NCI-H460 (cell line): ENCODE measurements at places on chromosomes 1 and 21. TPM values are rescaled to one million over a fixed set of nuclear protein-coding genes. Genes with fewer than 3 reads are reported as not detected.

DNA sequence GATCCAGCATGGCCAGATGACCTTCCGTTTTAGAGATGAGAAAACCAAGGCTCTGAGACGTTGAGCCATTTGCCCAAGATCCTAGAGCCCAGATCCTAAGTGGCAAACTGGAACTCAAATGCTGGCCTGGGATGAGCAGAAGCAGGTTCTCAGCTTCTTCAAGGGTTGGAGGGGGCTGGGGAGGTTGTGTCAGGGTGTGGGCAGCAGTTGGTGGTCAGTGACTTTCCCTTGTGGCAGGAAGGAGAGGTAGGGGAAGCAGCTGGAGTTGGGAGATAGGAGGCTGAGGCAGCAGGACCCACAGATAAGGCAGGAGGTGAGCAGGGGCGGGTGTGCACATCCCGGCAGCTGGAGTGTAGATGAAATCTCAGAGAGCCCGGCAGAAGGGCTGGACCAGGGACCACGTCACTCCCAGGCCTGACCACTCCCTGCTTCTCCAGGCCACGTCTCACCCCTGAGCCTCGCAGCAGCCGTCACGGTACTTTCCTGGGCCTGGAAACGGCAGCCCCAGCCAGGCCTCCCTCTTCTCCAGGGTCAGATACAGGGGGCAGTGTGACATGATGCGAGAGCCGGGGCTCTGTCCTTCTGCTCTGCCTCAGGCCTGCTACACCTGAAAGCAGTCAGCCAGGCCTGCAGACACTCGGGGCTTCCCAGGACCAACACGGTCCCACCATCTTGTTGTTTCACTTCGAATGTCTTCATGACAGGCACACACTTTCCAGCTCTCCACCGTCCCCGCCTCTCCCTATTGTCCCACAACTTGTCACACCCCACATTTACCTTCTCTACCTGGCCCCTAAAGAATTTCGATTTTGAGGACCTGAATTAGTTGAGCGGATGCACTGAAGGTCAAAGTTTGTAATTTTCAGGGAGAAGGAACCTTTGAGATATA lies 11.5 kb upstream of the LAPTM5 start:
- DNase-seq = no peak

The RORC gene
- total RNA-seq = 0.10 TPM in 1 of 2 replicates, not detected in the other

- DNase-seq = peak; percentile 33
Observed at GRCh38 chr1:170967042-170967910, 31.9 kb downstream of the MROH9 start.

The SYCP1 gene
- total RNA-seq = not detected in 2 replicates

The SLC45A1 gene
- 0.92 and 1.4 TPM in 2 replicates for total RNA-seq

DNA sequence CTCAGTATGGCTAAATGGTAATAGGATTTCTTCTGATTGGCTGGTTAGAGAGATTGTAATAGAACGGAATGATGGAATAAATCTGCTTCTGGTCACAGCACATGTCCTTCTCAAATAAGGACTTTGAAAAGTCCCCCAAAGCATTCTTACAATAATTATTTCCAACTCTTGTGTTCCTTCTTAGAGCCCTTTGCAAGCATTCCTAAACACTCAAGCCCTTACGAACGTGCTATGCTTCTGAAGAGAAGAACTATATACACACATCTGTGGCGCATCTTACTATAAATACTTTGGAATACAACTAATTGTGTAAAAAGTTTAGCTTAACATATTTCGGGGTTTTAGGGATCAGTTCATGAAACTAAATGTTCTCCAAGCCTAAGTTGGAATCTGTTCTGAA lies 25.6 kb downstream of the CLIC4 start:
- DNase-seq = no peak

DNA sequence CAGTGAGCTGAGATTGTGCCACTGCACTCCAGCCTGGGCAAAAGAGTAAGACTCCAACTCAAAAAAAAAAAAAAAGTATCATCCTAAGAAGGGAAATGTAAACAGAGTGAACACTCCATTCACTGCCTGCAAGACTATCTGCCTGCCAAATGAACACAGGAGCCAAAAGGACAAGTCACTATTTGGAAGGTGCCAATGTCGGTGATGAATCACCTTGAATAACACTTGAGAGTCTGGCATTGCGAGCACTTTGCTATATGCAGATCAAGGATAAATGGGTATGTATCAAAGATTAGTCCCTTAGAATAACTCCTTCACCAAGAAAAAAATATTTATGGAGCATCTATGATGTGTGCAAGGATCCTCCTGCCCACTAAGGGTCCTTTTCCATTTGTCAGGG lies 6.6 kb downstream of the UBR4 start:
- DNase-seq = no peak

The CCNL2 gene
- total RNA-seq = 70.1 and 110 TPM in 2 replicates

DNA sequence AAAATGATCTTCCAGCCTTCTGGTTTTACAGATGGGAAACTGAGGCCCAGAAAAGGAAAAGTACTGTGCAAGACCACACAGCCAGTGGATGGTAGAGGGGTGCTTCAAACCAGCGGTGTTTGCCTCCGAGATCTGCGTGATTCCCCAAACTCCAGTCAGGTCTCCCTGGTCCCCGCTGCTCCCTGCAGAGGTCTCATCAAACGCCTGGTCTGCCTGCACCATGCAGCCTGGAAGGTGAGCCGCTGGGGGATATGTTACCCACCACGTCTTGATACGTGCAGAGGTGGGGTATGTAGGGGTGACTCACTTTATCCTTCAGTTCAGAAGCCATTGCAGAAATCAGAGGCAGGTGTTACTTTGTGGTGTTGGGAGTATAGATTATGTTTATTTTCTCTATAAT lies 56.3 kb downstream of the MYOM3 start:
- no peak for DNase-seq

DNA sequence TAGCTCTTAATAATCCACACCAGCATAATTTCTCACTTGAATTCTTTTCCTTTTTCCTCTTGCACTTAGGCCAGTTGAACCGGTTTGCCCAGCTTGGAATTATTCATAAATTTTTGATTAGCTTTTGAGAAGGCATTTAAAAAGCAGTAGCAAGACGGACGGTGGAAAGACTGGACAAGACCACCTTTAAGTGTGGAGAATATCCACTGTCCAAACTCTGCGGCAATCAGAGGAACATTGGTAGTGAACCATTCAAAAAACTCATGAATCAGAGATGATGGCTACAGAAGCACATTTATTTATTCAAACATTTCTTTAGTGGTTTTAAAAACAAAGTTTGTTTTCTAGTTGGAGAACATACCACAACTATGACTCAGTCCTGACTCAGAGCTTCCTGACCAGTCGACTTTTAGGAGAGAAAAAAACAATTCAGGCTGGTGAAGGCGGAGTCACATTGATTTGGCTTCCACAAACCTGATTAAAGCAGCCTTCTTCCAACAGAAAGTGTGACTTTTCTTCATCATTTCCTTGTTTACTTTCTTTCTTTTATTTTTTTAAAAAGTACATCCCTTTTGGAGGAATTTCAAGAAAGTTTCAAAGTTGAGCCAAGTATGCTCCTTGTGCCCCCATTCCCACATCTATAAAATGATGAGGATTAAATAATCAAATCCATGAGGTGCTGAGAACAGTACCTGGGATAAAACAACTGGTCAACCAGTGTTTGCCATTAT lies 128.8 kb downstream of the ADSS2 start:
- DNase-seq = peak; percentile 79

The ANKRD45 gene
- total RNA-seq = not detected in 2 replicates

DNA sequence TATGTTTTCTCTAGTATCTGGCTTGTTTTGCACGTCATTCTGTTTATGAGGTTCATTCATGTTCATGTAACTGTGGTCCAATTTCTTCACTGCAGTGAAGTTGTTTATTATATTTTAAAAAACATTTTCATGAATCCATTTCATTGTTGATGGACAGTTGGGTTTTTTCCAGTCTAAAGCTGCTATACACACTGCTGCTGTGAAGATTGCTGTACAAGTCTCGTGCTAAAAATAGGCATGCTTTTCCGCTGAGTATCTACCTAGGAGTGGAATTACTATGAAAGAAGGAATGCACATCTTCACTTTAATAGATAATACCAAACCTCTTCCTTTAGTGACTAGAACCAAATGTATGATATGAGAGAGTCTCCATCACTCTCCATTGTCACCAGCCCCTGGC lies 49.0 kb upstream of the ETS2 start:
- DNase-seq = no peak

The ZNF593OS gene
- not detected in 2 replicates for total RNA-seq

GRCh38 chr1:2834741-2835564 lies 33.5 kb upstream of the TTC34 start:
- DNase-seq = no peak

DNA sequence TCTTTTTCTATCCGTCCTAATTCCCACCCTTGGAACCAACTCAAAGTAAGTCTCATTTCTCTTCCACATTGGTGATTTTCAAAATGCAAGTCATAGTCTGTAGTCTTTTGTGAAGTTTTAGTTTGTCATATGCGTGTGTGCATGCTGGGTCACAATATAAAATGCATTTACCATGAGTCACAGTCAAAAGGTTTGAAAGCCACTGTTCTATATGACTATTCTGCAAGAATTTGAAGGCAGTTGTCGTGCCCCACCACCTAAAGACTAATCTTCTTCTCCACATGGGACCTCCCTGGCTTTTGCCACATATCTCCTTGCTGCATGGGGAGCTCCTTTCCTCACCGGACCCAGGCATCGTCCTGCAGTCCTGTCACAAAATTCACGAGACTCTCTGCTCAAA lies 1.6 kb downstream of the STPG1 start:
- DNase-seq = no peak

DNA sequence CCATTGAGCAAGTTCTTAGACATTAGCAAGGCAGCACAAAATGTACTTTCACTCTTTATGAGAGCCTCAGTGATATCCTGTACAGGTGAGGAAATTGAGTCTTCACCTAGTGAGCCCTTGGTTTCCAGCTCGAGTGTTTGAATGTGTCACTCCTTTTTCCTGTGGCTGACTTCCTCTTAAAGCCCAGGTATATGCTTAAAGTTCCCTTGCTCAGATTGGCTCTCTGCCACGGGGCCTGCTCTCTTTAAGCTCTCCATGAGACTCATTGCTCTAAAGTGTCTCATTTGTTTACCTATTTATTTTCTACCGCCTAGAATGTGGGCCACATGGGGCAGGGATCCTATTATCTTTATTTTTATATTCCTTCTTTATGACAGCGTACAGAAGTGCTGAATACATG lies 324.9 kb downstream of the SIPA1L2 start:
- no peak for DNase-seq

DNA sequence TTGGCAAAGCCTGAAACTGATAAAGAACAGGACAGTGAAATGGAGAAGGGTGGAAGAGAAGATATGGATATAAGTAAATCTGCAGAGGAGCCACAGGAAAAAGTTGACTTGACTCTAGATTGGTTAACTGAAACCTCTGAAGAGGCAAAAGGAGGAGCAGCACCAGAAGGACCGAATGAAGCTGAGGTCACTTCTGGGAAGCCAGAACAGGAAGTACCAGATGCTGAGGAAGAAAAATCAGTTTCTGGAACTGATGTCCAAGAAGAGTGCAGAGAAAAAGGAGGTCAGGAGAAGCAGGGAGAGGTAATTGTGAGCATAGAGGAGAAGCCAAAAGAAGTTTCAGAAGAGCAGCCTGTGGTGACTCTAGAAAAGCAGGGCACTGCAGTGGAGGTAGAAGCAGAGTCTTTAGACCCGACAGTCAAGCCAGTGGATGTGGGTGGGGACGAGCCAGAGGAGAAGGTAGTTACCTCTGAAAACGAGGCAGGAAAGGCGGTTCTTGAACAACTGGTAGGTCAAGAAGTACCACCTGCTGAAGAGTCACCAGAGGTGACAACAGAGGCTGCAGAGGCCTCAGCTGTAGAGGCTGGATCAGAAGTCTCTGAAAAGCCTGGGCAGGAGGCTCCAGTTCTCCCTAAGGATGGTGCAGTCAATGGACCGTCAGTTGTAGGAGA lies 16.3 kb downstream of the CCDC17 start:
- DNase-seq = no peak

The TMEM125 gene
- total RNA-seq = not detected in 2 replicates

- no peak for DNase-seq
Observed at GRCh38 chr1:168135116-168135920, 1.4 kb downstream of the GPR161 start.

- DNase-seq = peak; percentile 67
Observed at GRCh38 chr21:42198929-42199867, 19.7 kb upstream of the ABCG1 start.

GRCh38 chr1:25889470-25889869 lies 14.0 kb upstream of the PAQR7 start:
- DNase-seq = no peak

GRCh38 chr1:61842036-61842435 lies 99.8 kb downstream of the PATJ start:
- no peak for DNase-seq

The MARK1 gene
- 3.8 and 4.3 TPM in 2 replicates for total RNA-seq

DNA sequence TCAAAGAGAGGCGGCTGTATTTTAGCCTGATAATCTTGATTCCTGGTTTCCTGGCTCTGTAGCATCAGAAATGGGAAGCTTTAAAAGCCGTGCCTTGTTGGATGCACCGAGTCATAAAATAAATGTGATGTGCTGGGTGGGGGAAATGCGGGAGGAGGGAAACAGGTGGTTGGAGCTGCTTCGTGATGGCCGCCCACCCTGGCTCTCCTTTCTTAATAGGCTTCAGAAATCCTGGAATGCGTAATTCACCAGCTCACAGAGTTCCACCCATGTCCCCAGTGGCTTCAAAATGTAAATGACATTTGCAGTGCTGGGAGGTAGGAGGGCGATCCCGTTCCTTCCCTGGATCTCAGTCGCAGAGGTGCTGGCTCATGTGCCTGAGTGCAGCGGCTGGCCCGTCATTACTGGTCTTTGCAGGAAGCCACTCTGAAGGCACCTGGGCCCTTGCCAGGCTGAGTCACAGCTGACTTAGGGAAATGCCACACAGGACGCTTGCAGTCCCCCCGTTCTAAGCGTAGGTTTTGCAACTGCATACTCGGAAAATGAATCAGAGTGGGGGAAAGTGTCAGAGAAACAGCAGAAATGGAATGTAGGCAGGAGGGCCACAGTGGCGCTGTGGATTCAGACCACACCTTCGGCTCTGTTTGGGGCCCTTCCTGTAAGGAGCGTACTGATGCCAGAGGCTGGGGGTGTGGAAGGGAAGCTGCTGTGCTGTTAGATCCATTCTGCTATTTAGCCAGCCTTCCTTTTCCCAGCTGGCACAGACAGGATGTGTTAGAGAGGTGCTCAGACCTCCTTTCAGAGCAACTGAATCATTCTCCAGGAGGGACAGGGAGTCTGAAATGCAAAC lies 37.6 kb downstream of the GALNT2 start:
- DNase-seq = peak; percentile 96

DNA sequence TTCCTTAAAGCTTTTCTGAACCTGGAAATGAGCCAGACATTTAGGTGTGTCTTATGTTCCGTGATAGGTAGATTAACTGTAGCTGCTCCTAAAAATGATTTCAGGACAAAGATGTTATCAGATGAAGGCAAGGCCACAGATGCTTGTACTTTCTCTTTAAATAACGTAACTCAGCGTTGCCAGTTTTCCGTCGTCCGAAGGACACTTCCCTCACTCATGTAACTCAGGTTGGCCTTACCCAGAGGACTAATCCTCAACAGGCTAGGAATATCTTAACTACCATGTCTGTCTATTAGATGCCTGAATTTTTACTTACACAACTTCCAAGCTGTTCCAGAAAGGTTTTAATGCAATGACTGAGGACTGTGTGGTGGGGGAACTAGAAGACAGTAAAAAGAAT lies 35.4 kb upstream of the FAM89A start:
- DNase-seq = no peak
